Naive thymus-derived CD8-positive, alpha-beta T cell (primary cell): ENCODE measurements at places on chromosomes 4 and X. TPM values are rescaled to one million over a fixed set of nuclear protein-coding genes. Genes with fewer than 3 reads are reported as not detected.

DNA sequence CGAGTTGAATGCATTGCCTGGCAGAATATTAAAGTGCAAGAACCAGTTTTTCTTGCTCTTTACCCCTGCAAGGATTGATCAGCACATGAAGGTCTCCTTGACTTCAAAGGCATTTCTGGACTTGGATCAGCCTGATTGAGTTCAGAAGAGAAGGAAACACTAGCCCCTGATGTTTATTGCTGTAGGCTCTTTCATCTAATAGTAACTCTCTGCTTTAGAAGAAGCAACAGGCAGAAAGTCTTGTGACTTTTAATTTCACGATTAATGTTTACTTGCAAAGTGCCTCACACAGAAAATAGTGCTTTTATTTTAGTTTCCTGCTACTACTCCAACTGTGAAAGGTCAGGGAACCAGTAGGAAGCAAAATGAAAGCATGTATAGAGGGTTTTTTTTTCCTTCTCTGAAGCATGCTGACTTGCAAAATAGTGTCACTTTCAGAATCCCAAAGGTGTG is 69.1 kb downstream of the PCDH7 start:
- no peak for DNase-seq

DNA sequence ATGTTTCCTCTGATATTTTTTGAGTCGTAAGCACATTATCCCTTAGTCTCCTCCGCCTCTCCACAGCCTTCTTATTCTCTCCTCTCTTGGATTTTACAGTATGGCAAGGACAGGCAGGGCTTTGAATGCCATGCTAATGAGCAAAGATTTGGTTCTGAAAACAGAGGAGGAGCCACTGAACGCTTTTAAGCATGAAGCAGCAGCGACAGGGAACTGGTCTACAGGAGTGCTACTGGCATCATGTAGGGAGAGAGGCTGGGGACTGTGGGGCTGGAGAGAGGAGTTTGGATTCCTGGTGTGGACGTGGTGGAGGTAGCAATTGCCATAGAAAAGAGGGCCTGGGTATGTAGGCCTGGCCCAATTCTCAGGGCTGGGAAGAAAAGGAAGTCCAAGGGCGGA is 4.6 kb upstream of the CD99L2 start:
- no peak for DNase-seq

DNA sequence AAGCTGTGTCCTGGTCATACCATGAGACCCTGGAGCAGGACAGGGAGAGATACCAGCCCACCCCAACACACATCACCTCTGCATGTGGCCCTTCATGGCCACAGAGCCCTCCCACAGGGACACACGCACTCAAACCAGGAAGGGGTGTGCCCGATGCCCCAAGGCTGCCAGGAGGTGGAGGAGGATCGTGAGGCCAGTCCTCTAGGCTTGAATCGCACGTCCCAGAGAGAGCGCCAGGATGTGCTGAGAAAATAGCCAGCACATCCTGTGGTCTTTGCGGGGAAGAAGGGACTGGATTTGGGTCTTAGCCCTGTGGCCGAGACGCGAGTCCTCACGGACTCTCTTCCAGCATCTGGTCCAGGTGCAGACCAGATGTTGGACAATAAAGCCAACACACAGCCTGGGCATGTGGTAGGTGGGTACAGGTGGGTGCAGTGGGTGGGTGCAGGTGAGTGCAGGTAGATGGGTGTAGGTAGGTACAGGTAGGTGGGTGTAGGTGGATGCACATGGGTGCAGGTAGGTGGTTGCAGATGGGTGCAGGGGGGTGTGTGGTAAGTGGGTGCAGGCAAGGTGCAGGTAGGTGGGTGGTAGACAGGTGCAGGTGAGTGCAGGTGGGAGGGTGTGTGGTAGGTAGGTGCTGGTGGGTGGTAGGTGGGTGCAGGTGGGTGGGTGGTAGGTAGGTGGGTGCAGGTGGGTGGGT is 94.3 kb upstream of the AFAP1 start:
- DNase-seq, result no peak

The CD38 gene
- 7.7 TPM for polyA plus RNA-seq

The USP17L15 gene
- polyA plus RNA-seq, result not detected

- DNase-seq, result no peak
Measured at GRCh38 chr4:152734015-152734698, 45.4 kb downstream of the TIGD4 start.

DNA sequence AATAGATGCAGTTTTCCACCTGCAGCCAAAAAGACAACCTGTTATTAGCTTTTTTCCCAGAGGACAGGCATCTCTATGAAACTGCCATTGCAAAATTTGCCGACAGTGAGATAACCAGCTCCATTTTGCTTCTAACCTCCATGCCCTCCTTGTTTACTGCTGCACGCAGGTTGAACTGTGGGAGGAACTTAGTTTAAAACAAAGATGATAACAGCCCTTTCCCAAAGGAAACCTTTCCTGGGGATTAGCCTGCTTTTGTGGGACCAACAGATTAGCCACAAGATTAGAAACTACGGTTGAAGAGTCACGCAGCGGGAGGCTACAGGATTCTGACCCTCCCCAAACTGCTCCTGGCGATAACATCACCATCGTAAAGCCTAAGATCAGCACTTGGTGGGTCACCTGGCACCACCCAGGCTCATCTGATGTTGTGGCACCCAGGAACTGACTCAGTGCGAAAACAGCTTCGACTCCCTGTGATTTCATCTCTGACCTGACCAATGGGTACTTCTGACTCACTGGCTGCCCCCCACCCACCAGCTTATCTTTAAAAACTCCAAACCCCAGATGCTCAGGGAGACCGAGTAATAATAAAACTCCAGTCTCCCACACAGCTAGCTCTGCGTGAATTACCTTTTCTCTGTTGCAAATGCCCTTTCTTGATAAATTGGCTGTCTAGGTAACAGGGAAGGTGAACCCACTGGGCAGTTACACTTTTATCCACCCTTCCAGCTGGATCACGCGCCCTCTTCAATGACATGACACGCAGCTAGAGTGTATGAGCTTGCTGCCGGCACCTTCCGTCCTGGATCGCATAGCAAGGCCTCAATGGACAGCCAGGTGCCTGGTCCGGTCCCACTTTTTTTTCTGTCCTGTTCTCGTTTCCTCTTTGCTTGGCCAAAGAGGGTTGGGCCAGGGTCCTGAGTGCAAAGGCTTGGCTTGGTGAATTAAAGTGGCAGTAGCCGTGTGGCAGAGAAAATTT is 27.2 kb downstream of the NOP14 start:
- no peak for DNase-seq

The CENPE gene
- polyA plus RNA-seq, result not detected

DNA sequence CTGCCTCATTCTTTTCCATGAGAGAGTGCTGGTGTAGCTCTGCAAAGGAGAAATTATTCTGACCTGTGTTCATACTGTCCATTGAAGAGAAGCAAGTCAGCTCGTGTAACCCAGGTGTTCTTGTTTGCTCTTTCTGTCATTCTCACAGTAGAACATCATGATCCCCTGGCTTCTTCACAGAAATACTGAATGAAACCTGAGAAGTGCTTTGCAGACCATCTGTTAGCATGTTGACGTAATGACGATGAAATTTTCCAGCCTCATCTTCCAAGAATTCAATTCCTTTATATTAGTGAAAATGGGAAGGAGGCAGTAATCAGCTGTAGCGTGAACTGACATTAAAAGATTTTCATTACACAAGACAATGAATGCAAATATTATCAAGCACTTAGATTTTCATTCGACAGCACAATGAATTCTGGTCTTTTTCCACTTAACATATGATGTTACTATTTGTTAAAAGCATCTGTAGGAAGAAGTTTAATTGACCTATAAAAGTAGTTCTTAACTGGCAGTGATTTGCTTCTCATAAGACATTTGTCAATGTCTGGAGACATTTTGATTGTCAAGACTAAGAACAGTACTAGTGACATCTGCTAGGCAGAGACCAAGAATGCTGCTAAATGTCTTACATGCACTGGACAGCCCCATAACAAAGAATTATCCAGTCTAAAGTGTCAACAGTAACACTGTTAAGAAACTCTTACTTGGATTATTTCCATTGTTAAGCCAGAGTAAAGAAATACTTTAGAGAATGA is 246.3 kb downstream of the BANK1 start:
- no peak for DNase-seq

DNA sequence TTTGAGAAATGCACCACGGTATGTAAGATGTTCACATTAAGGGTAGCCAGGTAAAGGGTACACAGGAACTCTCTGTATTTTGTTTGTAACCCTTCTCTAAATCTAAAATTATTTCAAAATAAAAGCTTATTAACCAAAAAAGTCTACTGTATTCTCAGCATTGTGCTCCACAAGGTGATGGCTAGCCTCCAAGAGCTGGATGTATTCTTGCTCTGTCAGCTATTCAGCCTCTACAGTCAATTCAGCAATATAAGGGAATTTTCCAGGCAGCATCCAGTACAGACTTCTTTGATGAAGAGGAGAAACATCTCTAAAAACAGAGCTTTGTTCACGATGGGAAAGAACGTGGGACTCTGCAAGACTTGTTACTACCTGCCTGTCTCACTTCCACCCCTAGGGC is 63.5 kb upstream of the MAOA start:
- no peak for DNase-seq

- DNase-seq, result no peak
Measured at GRCh38 chr4:76301068-76301774, 5.3 kb upstream of the STBD1 start.

DNA sequence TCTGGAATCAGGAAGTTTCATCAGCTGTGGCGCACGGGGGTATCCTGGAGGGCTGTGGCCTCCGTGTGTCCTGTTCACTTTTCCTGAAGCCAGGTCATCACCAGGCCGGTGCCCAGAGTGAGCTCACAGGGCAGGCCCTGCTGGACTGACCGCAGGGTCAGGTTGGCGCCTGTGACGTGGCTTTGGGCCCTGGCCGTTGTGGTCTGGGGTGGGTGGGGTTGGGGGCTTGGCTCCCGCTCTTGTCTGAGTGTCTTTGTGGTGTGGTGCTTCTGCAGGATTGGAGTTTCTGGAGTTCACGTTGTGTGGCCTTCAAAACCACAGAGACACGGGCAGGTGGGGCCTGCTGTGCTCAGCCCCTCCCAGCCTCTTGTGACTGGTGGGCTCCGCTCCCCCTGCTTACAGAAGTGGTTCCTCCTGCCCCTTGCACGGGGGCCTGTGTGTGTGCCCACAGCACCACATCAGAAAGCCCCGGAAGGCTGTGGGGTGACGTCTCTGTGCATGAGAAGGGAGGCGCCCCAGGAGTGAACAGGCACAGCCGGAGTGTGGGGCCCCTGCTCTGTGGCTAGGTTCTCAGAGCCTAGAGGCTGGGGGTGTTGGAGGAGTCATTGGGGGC is 9.5 kb downstream of the RGS12 start:
- DNase-seq, result peak; percentile 90

The ARMCX1 gene
- polyA plus RNA-seq, result 6.5 TPM

- no peak for DNase-seq
Measured at GRCh38 chr4:80069837-80070731, 2.9 kb downstream of the ANTXR2 start.

The LIMCH1 gene
- polyA plus RNA-seq, result not detected

The MAGEA2B gene
- polyA plus RNA-seq, result not detected

The AWAT1 gene
- not detected for polyA plus RNA-seq

- DNase-seq, result no peak
Measured at GRCh38 chr4:10875144-10875799, 190.7 kb upstream of the CLNK start.

DNA sequence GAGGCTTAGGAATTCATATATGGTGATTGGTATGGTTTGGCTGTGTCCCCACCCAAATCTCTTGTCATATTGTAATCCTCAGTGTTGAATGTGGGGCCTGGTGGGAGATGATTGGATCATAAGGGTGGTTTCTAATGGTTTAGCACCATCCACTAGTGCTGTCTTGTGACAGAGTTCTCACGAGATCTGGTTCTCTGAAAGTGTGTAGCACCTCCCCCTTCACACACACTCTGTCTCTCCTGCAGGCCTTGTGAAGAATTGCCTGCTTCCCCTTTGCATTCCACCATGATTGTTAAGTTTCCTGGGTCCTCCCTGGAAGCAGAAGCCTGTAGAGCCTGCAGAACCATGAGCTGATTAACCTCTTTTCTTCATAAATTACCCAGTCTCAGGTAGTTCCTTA is 135.8 kb upstream of the FAT1 start:
- no peak for DNase-seq

GRCh38 chrX:108736509-108737479 is at the start of gene IRS4:
Gene IRS4, minus strand, starts transcription at chrX:108736563.
- DNase-seq, result no peak

The ADH4 gene
- not detected for polyA plus RNA-seq

DNA sequence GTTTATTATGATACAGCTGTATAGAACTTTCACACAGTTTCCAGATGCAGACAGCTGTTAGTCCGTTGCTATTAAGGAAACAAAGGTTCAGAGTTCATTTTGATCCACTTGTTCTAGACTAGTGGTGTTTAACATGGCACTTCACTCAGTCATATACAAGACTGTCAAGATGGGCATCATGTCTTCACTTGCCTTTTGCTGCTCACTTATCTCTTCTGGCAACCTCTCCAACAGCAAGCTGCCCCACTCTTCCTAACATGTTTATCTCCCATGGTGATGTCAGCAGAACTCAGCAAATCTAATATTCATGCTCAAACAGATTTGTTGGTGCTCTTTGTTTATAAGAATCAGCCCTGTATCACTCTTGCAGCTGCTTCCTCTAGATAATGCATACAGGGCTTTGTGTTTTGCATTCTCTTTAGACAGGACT is 236.2 kb upstream of the HAND2 start:
- DNase-seq, result no peak

DNA sequence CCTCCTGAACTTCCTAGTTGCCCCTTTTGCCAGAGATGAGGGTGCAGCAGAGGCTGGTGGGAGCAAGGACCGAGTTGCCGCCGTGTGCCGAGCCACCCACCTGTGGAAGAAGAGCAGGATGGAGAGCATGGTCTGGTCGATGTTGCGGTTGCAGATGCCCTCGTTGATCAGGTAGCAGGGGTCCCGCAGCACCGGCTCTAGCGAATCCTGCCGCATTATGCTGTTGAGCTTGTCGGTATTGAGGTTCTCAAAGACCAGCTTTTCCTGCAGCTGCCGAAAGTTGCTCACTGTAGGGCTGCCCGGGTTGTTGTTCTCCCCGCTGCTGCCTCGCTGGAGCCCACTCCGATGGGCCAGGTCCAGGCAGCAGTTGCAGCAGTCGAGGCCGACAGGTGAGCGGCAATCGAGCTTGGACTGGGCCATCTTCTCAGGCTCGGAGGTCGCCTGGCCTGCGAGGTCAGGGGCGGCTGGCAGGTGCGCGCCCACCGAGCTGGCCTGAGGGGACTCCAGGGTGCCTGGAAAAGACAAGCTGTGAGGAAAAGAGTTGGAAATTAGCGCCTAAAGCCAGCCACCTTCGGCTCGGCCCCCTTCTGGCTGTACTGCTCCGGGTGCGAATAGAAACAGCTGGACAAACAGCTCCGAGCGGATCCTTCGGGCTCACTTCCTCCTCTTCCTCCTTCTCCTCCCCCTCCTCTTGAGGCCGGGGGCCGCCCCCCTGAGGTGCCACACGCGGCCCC is 420 bp downstream of the TSC22D3 start:
- DNase-seq, result no peak

- DNase-seq, result no peak
Measured at GRCh38 chr4:100369871-100370270, 148.0 kb downstream of the EMCN start.

The RAP1GDS1 gene
- 23.2 TPM for polyA plus RNA-seq

The SPANXA2 gene
- not detected for polyA plus RNA-seq

DNA sequence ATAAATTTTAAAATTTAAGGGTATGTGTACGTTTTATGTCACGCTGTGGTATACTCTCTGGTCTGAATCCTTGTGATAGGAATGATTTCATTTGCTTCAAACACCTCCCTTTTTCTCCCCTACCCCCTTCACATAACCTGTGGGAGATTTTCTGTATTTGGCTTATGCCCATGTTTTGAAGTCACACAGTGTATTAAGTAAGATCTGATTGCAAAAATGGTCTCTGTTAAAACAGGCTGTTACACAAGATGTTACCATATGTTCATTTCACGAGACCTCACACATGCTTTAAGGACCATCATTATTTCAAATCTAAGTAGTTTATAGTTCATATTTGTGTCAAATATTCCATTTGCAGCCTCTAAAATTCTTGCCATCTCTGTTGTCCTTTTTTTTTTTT is 63.5 kb downstream of the TMEM131L start:
- DNase-seq, result no peak
